ENCODE measurements at places on chromosomes 7 and 10.

DNA sequence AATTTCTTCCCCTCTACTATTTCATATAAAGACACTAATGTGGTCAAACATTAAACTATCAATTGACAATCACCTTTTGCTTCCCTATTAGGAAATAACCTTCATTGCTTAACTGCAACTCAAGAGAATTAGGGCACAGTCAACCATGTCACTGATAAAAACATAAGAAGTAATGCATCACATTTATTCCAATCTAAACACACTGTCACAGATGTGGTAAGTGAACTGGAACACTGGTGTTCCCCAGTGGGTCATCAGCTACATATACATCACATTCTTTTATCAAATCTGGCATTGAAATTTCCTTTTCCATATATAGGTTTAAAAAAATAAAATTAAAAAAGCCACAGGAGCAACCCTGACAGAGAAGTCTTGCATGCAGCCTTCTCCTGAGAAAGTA is 3.7 kb downstream of the TRIL start:
- no peak for DNase-seq

GRCh38 chr10:53396876-53397275 is 624.3 kb upstream of the MBL2 start:
- no peak for DNase-seq

GRCh38 chr10:13858709-13859108 is 271.9 kb downstream of the PRPF18 start:
- no peak for DNase-seq

- DNase-seq, result no peak
Observed at GRCh38 chr7:129678606-129679005, 67.1 kb downstream of the NRF1 start.

GRCh38 chr7:134778941-134779740 is at the start of gene CALD1:
Gene CALD1, plus strand, starts transcription at chr7:134779634. Its CDS starts 88,100 bp downstream, at chr7:134867734.
- DNase-seq, result no peak

GRCh38 chr10:101682172-101682825 is 12.7 kb downstream of the FBXW4 start:
- DNase-seq, result no peak

DNA sequence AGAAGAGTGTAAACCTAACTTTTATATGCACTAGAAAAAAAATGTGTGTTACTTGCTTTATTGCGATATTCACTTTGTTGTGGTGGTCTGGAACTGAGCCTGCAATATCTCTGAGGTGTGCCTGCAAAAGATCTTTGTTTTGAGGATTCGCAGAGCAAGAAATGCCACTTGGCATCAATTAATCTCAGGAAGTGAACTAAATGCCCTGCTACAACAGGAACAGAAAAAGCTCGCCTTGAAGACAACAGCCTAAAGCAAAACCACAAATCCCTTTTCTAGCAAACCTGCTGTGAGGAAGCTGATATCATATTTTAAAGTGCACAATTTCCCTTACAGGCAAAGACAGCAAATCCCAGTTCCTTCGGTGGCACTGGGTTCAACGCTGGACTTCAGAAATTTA is 675.8 kb downstream of the KCNMA1 start:
- no peak for DNase-seq

- DNase-seq, result no peak
Observed at GRCh38 chr10:111004016-111004415, 72.8 kb upstream of the ADRA2A start.

DNA sequence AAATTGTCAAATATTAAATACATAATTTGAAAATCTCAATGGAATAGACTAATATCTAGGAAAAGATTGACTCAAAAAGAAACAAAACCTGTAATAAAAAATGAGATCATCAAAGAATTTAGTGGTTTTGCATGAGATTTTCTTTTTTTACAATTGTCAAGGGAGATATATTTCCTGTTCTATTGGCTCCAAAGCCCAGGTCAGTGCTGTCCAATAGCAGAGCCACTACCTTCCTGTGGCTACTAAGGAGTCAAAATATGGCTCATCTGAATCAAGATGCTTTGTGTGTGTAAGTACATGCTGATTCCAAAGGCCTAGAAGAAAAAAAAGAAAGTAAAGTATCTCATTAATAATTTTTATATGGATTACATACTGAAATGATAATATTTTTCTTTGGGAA is 191.9 kb downstream of the C7orf25 start:
- DNase-seq, result no peak

DNA sequence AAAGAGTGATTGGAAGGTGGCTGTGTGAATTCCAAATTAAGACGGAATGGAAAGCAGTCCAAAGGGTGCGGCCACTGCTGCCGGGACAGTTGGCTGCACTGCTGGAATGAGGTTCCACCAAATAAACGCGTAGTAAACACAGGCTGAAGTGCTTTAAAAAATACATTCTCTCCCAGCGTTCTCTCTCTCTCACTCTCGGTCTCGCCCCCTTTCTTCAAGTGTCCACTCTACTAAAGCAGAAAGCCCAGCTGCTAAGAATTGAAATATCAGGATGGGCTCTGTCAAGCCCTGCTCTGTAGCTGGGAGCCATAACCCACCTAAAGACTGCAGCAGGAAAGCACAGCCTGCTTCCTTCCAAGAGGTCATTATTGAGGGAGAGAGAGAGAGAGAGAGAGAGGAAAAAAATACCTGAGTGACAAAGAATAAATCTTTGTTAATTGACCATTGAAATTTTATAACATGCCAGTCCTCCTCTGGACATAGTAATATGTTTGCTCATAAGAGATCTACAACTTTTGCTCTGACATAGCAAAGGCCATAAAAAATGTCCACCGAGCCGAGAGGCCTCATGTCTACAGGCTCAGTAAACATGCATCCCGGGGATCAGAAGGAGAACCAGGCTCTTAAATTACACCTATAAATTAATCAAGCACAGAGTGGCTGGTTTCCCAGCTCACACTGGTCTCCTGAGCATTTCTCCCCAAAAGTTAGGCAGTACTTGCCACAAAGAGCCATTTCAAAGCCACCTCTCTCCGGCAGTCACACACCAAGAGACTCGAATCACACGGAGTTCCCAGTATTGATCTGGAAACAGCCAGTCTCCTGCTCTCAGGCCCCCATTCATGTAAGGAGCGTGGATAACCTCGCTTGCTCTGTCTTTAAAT is 72.8 kb downstream of the FGFR2 start:
- no peak for DNase-seq

DNA sequence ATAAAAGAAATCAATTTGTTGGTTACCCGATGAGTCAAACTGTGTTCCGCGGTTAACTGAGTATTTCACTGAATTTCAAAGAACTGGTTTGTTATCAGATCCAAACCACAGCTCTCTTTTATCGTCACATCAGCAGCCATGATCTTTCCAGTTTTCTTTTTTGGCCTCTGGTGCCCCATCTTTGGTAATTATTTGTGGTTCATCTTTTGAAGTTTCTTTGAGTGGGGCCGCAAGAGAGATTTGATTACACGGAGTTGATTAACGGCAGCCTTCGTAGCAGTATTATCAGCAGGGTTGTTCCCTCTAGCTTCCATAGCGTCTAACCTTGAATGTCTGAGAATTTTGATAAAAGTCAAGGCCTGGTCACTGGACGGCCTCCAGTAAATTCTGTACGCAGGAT is 154.9 kb upstream of the TNRC18 start:
- no peak for DNase-seq

DNA sequence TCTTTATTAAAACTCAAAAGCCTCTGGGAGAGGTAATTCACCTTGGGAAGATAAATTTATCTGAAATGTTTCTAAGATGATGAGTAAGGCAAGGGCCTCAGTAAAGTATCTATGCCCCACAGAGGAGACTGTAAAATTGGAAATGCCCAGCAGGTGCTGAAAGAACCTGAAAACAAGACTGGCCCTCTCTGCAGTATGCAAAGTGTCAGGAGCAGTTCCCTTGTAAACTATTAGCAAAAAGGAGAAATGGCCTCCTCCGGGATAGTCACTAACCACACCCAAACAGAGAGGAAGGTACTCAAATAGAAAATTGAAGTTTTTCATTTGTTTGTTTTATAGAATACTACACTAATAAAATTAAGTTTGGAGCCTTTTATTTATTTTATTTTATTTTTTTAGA is 81.2 kb downstream of the FZD1 start:
- DNase-seq, result no peak

DNA sequence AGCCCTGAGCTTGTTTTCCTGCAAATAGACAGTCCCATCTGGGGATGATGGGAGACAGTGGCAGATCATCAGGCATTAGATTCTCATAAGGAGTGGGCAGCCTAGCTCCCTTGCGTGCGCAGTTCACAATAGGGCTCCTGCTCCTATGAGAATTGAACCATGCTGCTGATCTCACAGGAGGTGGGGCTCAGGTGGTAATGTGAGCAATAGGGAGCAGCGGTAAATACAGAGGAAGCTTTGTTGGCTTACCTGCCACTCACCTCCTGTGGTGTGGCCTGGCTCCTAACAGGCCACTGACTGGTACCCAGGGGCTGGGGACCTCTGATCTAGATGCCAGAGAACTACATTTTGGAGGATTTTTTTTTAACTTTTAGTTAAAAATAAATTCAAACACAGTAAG is 434.8 kb upstream of the MKI67 start:
- DNase-seq, result no peak

DNA sequence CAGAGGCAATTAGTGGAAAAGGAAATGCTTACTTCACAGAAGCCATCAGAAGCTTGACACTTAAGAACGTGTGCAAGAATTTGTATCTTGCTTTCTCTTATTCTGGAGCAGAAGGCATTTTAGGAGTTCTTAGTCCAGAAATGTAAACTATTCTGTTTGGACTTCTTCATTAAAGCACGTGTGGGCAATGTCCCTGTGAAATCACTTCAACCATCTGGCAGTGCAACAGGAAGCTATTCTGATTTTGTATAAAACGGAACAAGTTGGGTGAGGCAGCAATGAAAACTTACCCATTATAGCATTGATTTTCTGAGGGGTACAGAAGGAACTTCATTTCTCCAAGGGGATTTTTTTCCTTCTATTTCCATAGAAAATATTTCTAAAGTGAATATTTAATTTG is 21.3 kb upstream of the ARHGAP21 start:
- no peak for DNase-seq

DNA sequence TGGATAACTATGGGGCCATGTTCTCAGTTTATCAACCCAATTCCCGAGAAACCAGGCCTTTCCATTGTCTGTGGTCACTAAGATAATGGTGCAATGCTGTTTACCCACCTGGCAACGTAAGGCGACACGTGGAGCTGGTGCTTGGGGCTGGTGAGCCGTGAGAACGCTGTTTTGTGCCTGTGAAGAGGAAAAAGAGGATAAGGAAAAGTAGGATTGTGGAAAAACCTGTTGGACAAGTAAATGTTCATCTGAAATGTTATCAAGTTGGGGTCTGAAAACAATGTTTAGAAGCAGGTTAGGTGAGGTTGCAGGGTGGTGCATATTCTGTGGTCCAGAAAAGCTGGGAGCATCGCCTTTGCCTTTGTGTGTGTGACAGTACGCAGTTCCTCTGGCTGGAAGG is 88.5 kb downstream of the PPP1R17 start:
- no peak for DNase-seq

- DNase-seq, result no peak
Observed at GRCh38 chr7:112422842-112423496, 27.3 kb upstream of the IFRD1 start.

DNA sequence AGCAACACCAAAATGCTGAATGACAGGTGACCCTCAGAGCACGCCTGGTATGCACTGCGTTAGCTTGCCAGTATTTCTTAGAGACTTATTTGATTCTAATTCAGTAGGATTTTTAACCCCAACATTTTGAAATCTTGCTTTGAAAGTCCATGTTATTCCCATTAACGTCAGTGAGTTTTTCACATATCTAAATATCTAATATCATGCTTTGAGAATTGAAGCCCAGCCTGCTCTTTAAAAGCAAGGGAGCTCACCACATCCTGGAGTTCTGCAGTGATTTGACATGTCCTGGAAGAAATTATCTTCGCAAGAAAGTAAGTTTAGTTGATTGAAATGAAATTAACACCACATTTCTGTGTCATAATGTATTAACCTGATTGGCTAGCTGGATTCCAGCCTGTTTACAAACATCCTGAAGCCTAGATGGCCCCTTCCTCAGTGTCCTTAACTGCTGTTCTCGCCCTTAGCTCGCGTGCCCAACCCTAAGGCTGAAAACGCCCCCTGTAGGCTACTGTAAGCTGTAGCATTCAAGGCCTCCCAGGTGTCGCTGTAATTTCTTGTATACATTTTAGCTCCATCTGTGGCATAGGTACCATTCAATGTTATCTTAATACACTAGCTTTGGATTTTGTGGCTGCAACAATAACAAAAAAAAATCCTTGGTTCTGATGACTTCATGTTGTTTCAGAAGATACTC is 191.5 kb downstream of the MGMT start:
- no peak for DNase-seq

- DNase-seq, result no peak
Observed at GRCh38 chr10:129122846-129123245, 344.2 kb upstream of the MGMT start.

DNA sequence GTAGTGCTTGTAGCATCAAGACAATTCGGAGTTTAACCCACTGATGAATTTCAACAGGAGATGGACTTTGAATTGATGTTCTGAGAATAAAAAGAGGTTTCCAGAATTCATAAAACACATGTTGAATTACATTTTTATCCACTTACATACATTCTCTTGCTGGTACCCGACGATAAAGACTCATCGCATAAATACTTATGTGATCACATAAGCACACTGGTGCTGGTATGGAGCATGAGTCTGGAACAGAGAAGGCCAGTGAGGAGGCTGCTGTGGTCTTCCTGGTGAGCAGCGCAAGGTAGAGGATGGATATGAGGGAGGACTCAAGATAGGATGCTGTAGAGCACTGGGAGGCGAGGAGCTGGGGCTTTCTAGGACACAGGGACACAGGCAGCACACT is 109.0 kb downstream of the RNF216 start:
- DNase-seq, result no peak

DNA sequence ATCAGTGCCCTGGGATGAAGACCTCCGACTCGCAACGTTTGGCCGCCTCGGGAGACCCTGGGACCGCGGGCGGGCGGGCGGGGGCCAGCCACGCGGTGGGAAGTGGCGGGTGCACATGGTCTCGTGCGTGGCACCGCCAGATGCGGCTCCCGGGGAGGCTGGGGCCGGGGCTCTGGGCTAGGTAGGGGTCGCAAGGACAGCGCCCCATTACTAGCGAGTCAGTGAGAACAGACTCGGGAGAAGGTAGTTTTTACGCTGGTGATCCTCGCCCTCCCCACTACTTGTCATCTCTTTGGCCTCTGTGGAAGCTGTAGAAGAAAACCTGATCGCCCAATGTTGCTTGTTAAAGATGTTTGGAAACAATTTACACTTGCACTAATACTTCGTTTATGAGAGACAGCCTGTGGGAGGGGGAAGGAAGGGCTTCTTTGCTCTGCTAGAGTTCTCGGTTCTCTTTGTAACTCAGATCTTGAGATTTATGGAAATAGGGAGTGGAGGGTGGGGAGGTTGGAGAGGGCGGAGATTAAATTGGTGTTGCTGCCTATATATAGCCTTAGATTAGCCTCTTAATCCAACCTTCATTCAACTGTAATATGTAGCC is 591 bp downstream of the BZW2 start:
- DNase-seq, result no peak

Data from CD8-positive, alpha-beta T cell (primary cell).